ENCODE measurements at places on chromosomes 4 and X.

GRCh38 chr4:6694177-6694901, 661 bp downstream of the S100P start:
- peak; percentile 12 for DNase-seq

GRCh38 chrX:619812-620531, 10.6 kb upstream of the SHOX start:
- no peak for DNase-seq

- DNase-seq: no peak
Measured at GRCh38 chrX:154357205-154357604, 17.2 kb downstream of the FLNA start.

GRCh38 chr4:2762048-2762447, 5.9 kb upstream of the TNIP2 start:
- DNase-seq: no peak

GRCh38 chrX:22163326-22163725, 109.4 kb upstream of the CBLL2 start:
- no peak for DNase-seq

- no peak for DNase-seq
Measured at GRCh38 chr4:115664285-115664684, 550.9 kb upstream of the NDST4 start.

DNA sequence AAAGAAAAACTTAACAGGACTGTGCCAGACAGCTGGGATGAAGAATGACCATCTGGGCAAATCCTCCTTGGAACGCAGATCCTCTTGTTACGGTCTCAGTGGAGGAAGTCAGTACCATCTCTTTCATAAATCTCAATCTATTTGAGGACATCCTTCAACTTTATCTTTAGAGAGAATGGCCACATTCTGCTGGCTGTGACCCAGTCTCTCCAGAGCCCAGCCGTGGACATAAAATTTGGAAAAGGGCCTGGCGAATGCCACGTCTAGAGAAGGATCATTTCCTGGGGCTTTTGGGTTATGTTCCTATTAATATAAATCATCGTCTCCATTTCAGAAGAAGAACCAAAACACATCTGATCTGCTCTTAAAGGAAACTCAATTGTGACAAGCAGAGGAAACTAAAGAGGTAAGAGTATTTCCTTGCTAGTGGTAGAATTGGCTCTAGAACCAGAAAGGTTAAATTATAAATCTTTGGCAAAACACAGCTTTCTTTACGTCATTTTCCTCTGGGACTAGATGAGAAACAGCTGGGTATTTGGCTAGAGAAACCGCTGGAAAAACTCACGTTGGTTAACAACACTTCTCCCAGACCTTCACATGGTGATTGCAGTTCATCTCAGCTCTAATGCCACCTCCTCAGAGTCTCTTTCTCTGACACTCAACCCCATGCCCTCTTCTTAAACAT, 164.7 kb downstream of the CHIC2 start:
- DNase-seq: no peak
